PC-3 (cell line): ENCODE measurements at places on chromosomes 16 and 17. TPM values are rescaled to one million over a fixed set of nuclear protein-coding genes. Genes with fewer than 3 reads are reported as not detected.

Gene SEPTIN1
- 0.55 TPM in 1 of 2 replicates, not detected in the other for total RNA-seq

- H3K36me3 ChIP-seq = no peaks in the 10 kb centered on the region
- DNase-seq = no peak
- H3K27ac ChIP-seq = no peak overlapping the region
- no peak overlapping the region for H3K4me3 ChIP-seq
- no peaks in the 10 kb centered on the region for H3K27me3 ChIP-seq
Observed at GRCh38 chr17:39222151-39222550, 3.6 kb downstream of the STAC2 start.

Gene RHOT2
- 93.0 and 100 TPM in 2 replicates for total RNA-seq

GRCh38 chr16:85527767-85528297 lies 85.3 kb upstream of the GSE1 start:
- no peaks in the 10 kb centered on the region for H3K36me3 ChIP-seq
- H3K4me3 ChIP-seq = no peak overlapping the region
- H3K4me1 ChIP-seq = peaks cover 16% of the 10 kb centered on the region
- H3K27me3 ChIP-seq = no peaks in the 10 kb centered on the region

GRCh38 chr17:11797803-11798202 lies 199.5 kb downstream of the ZNF18 start:
- DNase-seq = no peak
- no peaks in the 10 kb centered on the region for H3K36me3 ChIP-seq
- H3K4me3 ChIP-seq = no peak overlapping the region
- H3K4me1 ChIP-seq = no peaks in the 10 kb centered on the region
- H3K27ac ChIP-seq = no peak overlapping the region

Gene CCDC40
- total RNA-seq = 5.3 and 7.5 TPM in 2 replicates

- H3K36me3 ChIP-seq = no peaks in the 10 kb centered on the region
- no peak overlapping the region for H3K27ac ChIP-seq
- DNase-seq = peak; percentile 10
- no peaks in the 10 kb centered on the region for H3K27me3 ChIP-seq
- peaks cover 22% of the 10 kb centered on the region for H3K4me1 ChIP-seq
Observed at GRCh38 chr16:25034911-25035310, 19.7 kb upstream of the ARHGAP17 start.

Gene HIC1
- total RNA-seq = 2.0 and 4.4 TPM in 2 replicates

GRCh38 chr16:81823111-81823510 lies 44.0 kb downstream of the PLCG2 start:
- H3K4me1 ChIP-seq = no peaks in the 10 kb centered on the region
- no peaks in the 10 kb centered on the region for H3K36me3 ChIP-seq
- H3K27ac ChIP-seq = no peak overlapping the region
- no peaks in the 10 kb centered on the region for H3K27me3 ChIP-seq
- DNase-seq = no peak

GRCh38 chr17:70076189-70076588 lies 1.2 kb downstream of the KCNJ16 start:
- H3K36me3 ChIP-seq = no peaks in the 10 kb centered on the region
- no peak for DNase-seq
- no peak overlapping the region for H3K27ac ChIP-seq

DNA sequence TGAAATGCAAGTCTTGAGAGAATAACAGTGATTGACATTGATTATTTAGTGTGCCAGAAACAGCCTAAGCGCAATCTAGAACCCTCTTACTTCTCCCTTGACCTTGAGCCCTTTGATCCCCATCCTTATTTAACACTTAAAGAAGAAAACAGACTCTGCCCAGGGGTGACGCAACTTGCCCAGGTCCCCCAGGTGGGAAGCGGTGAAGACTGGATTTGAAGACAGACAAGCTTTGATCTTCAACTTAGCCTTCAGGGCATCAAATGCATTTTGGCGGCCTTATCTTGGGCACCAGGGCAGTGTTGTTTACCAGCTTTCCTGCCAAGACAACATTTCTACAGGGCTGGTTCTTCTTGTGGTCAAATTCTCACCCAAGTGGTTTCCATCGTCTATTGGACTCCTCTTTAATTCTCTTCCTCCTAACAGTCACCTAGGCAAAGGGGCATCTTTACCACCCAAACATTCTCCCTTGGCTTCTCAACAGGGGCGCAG lies 8.9 kb upstream of the CIITA start:
- no peaks in the 10 kb centered on the region for H3K36me3 ChIP-seq
- H3K4me3 ChIP-seq = no peak overlapping the region
- peaks cover 20% of the 10 kb centered on the region for H3K4me1 ChIP-seq
- no peaks in the 10 kb centered on the region for H3K27me3 ChIP-seq

DNA sequence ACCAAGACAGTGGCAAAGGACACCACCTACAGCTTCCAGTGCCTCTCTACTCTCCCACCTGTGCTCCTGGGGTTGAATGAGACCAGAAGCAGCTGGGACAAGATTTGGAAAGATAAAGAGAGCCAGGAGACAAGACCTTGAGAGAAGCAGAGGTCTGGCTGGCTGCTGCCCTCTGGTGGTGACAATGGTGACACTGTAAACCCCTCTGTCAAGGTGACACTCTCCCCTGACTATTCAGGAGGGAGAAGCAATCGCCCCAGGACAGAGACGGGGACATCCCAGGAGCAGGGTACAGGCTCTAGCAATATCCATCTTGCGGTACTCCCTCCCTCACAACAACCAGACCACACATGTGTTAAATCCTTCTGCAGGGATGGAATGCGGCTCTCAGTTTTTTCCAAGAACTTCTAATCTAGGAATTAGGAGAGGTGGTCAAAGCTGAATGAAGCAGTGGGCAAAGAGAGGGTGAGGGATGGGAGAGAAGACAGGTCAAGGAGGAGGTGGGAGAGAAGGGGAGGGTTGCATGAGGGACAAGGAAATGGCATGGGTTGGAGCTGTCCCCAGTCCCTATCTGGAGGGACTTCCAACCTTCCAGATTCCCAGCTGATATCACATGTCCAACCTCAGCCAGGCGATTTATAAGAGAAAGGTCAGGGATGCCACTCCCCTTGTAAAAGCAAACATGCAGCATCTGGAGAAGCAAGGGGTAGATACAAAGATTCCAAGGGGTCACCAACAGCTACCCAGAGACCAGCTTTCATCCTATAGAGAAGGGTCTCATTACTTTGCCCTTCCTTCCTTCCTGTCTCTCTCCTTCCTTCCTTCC lies 2.9 kb downstream of the PHOSPHO1 start:
- no peak overlapping the region for H3K27ac ChIP-seq
- no peaks in the 10 kb centered on the region for H3K36me3 ChIP-seq

DNA sequence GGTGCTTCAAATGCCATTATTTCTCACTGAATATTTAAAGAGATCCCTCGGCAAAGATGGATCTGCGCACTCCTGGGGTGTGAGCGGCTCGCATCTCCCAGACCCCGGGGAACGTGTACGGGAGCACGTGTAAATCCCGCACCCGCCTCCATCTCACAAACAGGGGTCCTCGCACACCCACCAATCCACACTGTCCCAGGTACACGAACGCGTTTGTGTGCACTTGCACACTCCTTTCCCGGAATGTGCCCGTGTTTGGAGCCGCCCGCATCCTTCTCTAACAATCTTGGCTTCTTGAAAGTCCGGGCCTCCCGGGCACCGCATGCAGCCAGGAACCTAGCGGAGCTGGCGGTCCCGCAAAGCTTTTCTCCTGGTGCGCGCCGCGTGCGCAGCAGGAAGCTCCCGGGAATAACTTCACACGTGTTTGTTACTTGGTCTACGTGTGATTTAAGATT lies 2.5 kb upstream of the SALL1 start:
- no peak overlapping the region for H3K4me3 ChIP-seq
- no peaks in the 10 kb centered on the region for H3K4me1 ChIP-seq
- H3K27ac ChIP-seq = no peak overlapping the region

Gene MINK1
- 44.5 and 64.8 TPM in 2 replicates for total RNA-seq

Gene ABCC11
- total RNA-seq = 0.26 TPM in 1 of 2 replicates, not detected in the other

Gene TUBD1
- 8.2 and 11.0 TPM in 2 replicates for total RNA-seq

DNA sequence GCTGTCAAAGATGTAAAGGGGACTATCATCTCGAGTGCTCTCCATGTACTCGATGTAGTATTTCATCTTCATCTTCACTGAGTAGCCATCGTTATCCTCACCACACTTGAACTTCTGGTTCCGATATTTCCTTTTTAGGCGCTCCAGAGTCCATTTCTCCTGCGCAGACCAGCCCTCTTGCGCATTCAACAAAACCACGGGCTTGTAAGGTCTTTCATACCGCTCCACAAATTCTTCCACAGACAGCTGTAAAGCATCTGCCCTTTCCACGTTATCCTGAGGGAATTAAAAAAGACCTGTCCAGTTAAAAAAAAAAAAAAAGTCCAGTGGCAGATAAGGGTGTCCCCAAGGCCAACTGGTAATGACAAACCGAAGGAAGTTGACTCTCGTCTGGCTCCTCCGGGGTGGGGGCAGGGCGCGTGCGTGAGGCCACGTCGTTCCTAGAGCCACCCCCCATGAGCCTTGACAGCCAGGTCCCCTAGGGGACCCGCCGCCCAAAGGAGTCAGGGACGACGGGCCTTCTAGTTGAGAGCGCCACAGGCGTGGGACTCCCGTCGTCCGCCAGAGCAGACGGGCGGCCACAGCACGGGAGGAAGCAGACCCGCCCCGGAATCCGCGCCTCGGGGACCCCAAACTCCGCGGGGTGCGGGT lies 701 bp downstream of the JMJD6 start:
- H3K4me1 ChIP-seq = peaks cover 18% of the 10 kb centered on the region
- peak; percentile 51 for DNase-seq
- H3K4me3 ChIP-seq = peak overlapping the region; percentile 85
- peak overlapping the region; percentile 85 for H3K27ac ChIP-seq
- H3K36me3 ChIP-seq = peaks cover 30% of the 10 kb centered on the region

GRCh38 chr17:51507444-51507843 lies 247.1 kb downstream of the UTP18 start:
- H3K4me1 ChIP-seq = no peaks in the 10 kb centered on the region
- H3K27ac ChIP-seq = no peak overlapping the region
- H3K4me3 ChIP-seq = no peak overlapping the region
- no peaks in the 10 kb centered on the region for H3K36me3 ChIP-seq

DNA sequence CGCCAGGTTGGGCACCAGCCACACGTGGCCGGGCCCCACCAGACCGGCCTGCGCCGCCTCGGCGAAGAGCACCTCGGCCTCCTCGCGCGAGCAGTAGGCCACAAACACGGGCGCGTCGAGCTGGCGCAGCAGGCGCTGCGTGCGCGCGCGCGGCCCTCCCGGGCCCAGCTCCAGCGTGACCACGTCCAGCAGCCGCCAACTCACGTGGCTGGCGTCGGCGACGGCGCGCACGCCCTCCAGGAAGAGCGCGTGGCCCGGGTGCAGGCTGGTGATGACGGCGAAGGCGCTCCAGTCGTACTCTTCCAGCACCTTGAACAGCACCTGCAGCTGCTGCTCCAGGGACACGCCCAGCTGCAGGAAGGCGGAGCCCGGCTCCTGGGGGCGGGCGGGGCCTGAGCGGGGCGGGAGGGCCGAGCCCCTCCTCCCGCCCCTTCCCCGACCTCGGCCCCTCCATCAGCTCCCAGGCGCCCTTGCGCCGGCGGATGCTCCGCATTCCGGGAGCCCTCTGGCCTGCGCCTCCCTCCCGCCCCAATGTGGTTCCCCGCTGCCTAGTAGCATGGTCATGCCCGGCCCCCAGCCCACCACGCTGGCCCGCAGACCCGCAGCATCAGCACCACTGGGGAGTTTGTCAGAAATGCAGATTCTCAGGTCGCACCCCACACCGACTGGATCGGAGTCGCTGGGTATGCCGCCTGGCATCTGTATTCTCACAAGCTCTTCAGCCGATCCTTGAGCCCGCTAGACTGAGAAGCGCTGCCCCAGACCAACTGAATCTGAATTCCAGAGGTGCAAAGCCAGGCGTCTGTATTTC lies 7.2 kb downstream of the GRIN2C start:
- no peaks in the 10 kb centered on the region for H3K36me3 ChIP-seq
- no peak for DNase-seq
- H3K27ac ChIP-seq = no peak overlapping the region
- no peak overlapping the region for H3K4me3 ChIP-seq
- H3K4me1 ChIP-seq = no peaks in the 10 kb centered on the region

Gene PRAC1
- total RNA-seq = 33.5 and 44.4 TPM in 2 replicates

Gene INCA1
- total RNA-seq = not detected in 2 replicates

- peak; percentile 75 for DNase-seq
- H3K36me3 ChIP-seq = peaks cover 34% of the 10 kb centered on the region; the same call in 1 of the 2 replicates
- no peak overlapping the region for H3K27ac ChIP-seq
- no peaks in the 10 kb centered on the region for H3K27me3 ChIP-seq
Observed at GRCh38 chr16:65117811-65118448, 3.9 kb downstream of the CDH11 start.

Gene MSLN
- 0.73 and 4.7 TPM in 2 replicates for total RNA-seq

Gene TEKT3
- not detected in 2 replicates for total RNA-seq

DNA sequence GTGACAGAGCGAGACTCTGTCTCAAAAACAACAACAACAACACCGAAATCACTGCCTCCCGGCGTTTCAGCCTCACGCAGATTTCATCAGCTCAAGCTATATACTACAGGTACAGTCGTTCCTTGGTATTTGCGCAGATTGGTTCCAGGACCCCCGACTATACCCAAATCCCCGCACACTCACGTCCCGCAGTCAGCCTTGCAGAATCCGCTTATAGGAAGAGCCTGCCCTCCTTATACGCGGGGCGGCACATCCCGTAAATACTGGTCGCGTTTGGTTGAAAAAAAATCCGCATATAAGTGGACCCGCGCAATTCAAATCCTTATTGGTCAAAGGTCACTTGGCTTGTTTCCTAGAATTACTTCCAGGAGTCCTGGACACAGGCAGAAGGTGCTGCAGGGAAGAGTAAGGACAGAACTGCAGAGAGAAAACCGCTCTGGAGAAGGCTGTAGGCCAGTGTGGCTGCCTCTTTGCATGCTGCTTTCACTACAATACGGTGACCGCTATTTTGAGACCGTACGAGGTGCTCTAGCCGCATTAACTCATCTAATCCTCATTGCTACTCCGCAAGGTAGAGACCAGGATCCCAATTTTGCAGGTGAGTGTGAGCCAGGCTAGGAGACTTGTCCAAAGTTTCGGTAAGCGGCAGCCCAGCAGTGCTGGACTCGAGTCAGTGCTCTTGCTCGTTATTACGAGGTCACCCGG lies 718 bp downstream of the NDUFAB1 start:
- H3K4me1 ChIP-seq = peaks cover 3% of the 10 kb centered on the region; the same call in 1 of the 2 replicates
- peak overlapping the region; percentile 61 for H3K27ac ChIP-seq
- H3K27me3 ChIP-seq = no peaks in the 10 kb centered on the region
- peaks cover 13% of the 10 kb centered on the region for H3K36me3 ChIP-seq
